Left ventricle myocardium inferior (tissue), 1 donor: ENCODE measurements at places on chromosomes 11 and 22. TPM values are rescaled to one million over a fixed set of nuclear protein-coding genes. Genes with fewer than 3 reads are reported as not detected.

TEX12 gene
- 0.22 TPM for total RNA-seq

PNPLA5 gene
- total RNA-seq = not detected

SLC22A8 gene
- total RNA-seq = not detected

KLHL35 gene
- total RNA-seq = 0.74 TPM

CTSC gene
- total RNA-seq = 20.0 TPM

C22orf31 gene
- 0.30 TPM for total RNA-seq

OR5A1 gene
- total RNA-seq = not detected

SEC14L6 gene
- total RNA-seq = not detected

GCAT gene
- 42.7 TPM for total RNA-seq

TRIM49 gene
- total RNA-seq = not detected

GAL gene
- 0.58 TPM for total RNA-seq

FLRT1 gene
- 0.44 TPM for total RNA-seq

ZNF280B gene
- total RNA-seq = 0.96 TPM

MYBPC3 gene
- 2,538 TPM for total RNA-seq

OR51A7 gene
- not detected for total RNA-seq

THYN1 gene
- total RNA-seq = 41.2 TPM
